NCI-H187 (cell line): ENCODE measurements at places on chromosomes 5 and 9.

GRCh38 chr9:124345063-124345462 lies 70.2 kb downstream of the PSMB7 start:
- no peak for DNase-seq

DNA sequence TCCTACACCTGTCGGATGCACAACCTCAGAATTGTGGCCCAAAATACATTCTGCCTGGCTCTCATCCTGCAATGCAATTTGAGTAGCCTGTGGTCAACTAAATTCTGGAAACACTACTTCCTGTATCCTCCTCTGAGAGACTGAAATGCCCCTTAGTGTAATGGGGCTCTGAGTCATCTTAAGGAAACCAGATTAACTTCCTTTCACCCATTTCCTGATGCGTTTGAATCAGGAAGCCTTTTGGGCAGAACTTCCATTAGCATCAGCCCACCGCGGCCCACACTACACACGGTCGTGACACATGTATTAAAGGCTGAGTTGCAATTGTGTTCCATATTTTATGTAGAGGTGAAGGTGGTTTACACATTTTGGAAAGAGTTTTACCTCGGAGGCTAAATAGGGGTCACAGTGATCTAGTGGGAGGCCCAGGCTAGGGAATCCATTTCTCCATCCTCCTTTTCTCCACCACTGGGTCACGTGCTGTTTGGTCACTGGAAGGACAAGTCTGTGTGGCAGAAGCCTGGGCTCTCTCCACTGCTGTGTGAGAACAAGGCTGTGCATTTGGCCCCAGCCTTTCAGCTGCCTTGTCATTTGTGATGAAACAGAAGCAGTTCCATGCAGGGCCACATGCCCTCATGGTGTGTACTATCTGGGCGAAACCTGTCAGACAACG lies 55.9 kb downstream of the DAP start:
- no peak for DNase-seq

- no peak for DNase-seq
Observed at GRCh38 chr5:99169309-99169708, 240.5 kb upstream of the CHD1 start.

- DNase-seq = peak; percentile 73
Observed at GRCh38 chr5:129852747-129853352, 51.4 kb upstream of the CHSY3 start.

- DNase-seq = no peak
Observed at GRCh38 chr5:30900367-30900766, 293.1 kb upstream of the CDH6 start.

DNA sequence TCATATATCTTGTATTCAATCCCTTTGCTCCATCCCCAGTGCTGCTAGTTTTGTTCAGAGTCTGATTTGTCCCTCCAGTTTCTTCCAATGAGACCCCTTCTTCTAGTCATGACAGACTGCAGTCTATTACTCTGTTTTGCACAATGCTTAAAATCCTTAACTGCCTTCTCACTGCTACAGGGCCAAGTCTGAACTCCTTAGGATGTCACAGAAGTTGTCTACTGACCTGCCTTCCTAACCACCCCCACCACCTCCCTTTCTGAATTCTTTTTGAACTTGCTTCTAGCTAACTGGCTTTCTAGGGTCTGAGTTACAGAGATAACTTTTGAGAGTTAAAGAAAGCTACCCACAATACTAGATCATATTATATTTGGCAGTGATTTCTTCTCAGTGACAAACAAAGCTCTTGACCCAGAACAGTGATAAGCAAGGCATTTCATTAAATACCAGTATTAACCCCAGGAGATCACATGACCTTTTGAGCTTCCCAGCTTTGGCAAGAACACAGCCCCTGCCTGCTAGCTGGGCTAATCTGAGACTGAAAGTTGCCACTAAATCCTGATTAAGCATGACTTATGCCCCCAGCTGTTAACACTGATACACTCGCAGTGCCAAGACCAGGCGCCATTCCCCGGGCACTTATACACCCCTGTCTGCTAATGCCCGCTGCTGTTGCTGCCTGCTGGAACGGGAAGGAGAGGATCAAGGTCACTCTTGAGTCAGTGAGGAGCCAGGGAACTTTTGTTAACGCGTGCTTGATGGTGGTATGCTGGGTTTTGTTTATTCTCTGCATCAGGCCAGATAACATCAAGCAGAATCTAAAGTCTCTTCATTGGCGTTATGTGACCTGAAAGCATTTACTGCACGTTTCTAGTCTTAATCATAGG lies 36.4 kb upstream of the ADAMTSL1 start:
- DNase-seq = no peak

DNA sequence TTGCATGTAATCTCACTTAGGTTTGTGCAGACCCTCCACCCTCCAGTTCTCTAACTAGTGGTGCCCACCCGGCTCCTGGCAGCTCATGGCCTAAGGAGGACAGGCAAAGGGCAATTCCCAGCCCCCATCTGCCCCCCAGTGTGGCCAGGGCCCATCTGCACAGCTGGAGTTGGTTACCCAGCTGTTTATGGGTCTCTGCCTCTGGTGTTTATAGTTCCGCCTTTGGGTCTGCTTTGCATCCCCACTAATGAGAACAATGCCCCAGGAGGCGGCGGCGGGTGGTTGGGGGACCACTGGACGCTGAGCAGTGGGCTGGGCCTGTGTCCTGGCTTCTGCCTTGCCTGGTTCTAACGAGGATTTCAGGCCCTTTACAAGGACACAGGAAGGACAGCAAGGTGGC lies 62.4 kb downstream of the NDST1 start:
- DNase-seq = no peak

- DNase-seq = no peak
Observed at GRCh38 chr5:149229298-149229937, 42.2 kb upstream of the AFAP1L1 start.

DNA sequence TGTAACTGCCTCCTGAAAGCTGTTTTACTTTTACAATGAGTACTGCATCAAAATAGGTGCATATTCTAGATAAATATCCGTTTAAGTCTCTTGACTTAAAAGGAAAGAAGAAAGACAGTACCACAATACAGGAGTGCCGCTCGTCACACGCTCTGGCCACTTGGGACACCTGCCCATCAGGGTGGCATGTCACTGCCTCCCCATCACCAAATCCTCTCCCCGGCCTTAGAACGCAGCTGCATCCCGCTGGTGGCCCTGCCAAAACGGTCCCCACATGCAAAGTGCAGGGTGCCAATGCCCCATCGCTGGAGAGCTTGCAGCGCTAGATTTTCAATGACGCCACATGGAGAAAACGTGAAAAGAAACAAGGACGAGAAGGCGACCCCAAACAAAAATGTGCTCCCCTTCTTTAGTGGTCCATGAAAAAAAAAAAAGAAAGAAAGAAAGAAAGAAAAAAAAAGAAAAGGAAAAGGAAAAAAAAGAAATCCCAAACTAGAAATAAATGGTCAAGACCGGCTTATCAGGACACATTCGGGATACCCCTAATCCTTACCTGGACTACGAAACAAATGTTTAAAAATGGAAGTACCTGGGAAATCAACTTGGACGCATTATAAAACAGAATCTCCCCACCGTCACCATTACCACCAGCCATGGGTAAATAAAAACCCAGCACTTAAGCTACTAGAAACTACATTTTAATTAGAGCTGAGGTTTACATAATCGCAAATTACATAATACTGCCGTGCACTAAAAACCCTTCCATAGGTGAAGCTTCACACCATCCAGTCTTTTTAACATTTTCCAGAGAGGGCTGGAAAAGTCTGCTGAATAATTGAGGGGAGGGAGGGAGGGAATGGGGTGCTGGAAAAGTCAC lies 1.0 kb downstream of the ANKH start:
- DNase-seq = peak; percentile 33
